ENCODE measurements at places on chromosomes 11 and 22. TPM values are rescaled to one million over a fixed set of nuclear protein-coding genes. Genes with fewer than 3 reads are reported as not detected.

DNA sequence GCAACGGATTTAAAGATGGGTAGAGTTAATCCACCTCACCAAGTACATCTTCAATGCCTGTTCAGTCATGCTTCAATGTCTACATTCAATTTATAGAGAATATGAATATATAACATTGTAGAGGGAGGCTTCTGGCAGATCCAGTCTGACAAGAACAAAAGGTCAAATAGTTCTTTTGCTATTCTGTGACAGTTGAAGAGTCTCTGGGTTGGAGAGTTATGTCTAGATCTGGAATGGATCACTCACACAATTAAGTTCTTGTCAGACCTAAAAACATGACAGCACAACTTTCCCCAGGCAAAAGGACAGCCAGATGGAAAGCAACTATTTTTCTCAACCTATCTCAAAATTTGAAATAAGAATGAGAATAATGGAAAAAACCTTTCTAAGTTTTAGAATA is 15.3 kb upstream of the GAB2 start:
- DNase-seq, result no peak

CCDC89 gene
- not detected for total RNA-seq

- DNase-seq, result no peak
Measured at GRCh38 chr11:86902345-86902744, 52.9 kb downstream of the FZD4 start.

GRCh38 chr22:47295226-47295901 is 532.9 kb downstream of the TBC1D22A start:
- DNase-seq, result no peak

DNA sequence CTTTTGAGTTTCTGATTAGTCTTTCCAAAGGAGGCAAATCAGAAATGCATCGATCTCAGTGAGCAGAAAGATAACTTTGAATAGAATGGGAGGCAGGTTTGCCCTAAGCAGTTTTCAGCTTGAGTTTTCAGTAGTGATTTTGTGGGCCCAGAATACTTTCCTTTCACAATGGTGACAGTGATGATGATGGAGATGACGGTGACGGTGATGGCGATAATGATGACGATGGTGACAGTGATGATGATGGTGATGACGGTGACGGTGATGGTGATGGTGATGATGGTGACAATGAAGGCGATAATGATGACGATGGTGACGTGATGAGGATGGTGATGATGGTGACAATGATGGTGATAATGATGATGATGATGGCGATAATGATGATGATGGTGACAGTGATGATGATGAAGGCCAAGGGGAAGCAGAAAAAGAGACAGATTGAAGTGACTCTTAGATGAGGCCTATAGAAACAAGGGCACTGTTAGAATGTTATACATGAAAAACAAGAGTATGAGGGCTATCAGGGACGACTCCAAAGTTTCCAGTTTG is 153.4 kb upstream of the B3GAT1 start:
- DNase-seq, result no peak

- no peak for DNase-seq
Measured at GRCh38 chr11:12189543-12190235, 79.3 kb downstream of the MICAL2 start.

DNA sequence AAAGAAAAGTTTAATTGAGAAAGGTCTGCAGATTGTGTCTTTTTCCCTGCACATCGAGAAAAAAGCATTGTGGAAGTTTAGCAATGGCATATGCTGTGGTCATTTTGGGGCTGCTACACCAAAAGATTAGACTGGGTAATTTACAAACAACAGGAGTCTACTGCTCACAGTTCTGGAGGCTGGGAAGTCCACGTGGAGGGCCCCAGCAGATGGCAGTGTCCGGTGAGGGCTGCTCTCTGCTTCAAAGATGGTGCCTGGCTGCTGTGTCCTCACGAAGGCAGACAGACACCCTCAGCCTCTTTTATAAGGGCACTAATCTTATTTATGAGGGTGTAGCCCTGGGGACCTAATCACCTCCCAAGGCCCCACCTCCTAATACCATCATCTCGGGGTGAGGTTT is 21.1 kb downstream of the PHF21B start:
- DNase-seq, result no peak

DNA sequence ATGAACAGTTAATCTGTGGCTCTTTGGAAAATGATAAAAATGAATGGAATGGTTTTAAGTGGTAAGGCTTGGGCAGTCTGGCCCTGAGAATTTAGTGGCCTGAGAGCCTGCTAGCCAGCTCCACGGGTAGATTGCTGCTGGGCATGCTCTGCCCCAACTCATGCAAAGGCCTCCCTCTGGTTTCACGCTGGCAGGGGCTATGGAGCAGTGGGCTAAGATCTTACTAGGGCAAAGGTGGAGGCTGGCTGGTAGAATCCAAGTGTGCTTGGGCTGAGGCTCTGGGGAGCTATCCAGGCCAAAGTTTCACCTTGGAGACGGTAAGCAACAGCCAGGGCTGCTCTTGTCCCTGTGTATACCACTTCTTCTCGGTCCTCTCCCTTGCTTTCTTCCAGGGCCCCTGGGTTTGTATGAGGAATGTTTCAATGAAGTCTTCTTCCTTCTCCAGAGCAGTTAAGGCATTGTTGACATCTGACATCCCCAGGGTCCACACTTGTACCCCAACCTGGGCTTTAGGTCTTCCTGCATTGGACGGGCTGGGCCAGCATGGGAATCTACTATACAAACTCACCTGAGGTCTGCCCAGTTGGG is 27.4 kb downstream of the UBE2L3 start:
- no peak for DNase-seq

GRCh38 chr11:70739811-70740487 is 341.6 kb downstream of the CTTN start:
- no peak for DNase-seq

DKK3 gene
- total RNA-seq, result 67.3 TPM

- no peak for DNase-seq
Measured at GRCh38 chr11:131534611-131535010, 164.2 kb downstream of the NTM start.

- no peak for DNase-seq
Measured at GRCh38 chr11:66126064-66126463, 56.0 kb downstream of the PACS1 start.

FAM111B gene
- total RNA-seq, result 7.5 TPM

GRCh38 chr11:35218956-35219355 is 80.0 kb downstream of the CD44 start:
- DNase-seq, result no peak

NRIP3 gene
- total RNA-seq, result 4.5 TPM

- DNase-seq, result no peak
Measured at GRCh38 chr11:11626128-11626527, 4.3 kb upstream of the GALNT18 start.

C22orf42 gene
- not detected for total RNA-seq

DNA sequence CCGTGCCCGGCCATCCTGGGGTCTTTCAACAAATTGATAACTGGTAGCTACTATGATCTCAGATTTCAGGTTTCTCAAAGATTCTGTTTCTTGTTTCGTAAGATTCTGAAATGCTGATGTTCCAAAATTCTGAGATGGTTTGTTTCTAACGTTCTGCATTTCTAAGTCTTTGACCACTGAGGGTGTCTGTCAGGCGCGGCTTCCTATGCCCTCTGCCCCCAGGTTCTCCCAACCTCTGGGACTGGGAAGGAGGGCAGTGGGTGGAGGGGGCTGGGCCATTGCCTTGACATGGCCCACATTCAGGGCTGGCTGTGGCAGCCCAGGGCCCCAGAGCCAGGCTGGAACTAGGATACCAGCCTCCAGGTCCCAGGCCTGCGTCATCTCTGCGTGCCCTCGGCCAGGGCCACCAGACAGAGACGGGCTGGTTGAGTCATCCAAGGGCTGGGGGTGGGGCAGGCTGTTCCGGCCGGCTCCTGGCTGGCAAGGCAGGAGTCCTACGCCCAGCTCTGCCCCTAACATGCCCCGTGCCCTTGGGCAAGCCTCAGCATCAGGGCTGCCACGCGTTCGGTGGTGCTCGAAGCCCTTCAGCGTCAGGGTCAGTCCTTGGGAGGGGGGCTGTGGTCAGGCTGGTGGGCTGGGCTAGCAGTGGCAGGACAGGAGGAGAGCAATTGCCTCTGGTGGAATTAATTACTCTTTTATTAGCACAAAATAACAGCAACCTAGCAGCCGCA is 5.2 kb downstream of the TMEM134 start:
- DNase-seq, result peak; percentile 81

TRPM5 gene
- total RNA-seq, result not detected

- no peak for DNase-seq
Measured at GRCh38 chr11:73053964-73054363, 88.2 kb downstream of the FCHSD2 start.

- DNase-seq, result no peak
Measured at GRCh38 chr22:25051073-25051472, 98.6 kb downstream of the KIAA1671 start.

GRCh38 chr11:73667891-73668290 is 21.5 kb downstream of the PLEKHB1 start:
- no peak for DNase-seq

DNA sequence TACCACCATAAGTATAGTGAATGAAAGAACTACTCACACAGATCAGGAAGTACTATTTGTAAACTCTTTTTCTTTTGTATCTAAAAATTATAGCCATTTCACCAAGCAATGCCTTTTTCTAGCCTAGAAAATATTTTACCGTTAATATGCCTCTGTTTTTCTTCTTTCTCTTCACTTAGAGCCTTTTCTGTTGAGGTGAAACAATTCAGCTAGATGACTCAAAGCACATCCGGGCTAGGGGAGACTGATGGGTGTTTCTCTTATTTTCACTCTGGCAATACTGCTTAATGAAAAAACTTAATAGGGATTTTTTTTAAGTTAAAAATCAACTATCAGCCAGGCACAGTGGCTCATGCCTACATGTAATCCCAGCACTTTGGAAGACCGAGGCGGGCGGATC is 93.3 kb downstream of the SGSM3 start:
- no peak for DNase-seq

FXYD6 gene
- not detected for total RNA-seq

DNA sequence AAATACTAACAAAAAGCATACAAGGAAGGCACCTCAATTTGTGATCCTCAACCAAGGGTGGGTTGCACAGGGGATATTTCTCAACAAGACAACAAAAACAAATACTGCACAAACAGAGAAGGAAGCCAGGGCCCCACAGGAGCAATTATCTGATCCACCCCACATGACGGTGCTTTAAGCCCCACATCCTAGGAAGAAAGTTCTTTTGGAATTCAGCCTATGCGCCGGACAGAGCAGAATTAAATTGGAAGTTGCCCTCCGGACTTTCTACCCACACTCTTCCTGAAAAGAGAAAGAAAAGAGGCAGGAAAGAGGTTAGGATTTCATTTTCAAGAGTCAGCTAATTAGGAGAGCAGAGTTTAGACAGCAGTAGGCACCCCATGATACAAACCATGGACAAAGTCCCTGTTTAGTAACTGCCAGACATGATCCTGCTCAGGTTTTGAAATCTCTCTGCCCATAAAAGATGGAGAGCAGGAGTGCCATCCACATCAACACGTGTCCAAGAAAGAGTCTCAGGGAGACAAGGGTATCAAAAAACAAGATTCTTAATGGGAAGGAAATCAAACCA is 40.6 kb downstream of the OSBP start:
- no peak for DNase-seq

DNA sequence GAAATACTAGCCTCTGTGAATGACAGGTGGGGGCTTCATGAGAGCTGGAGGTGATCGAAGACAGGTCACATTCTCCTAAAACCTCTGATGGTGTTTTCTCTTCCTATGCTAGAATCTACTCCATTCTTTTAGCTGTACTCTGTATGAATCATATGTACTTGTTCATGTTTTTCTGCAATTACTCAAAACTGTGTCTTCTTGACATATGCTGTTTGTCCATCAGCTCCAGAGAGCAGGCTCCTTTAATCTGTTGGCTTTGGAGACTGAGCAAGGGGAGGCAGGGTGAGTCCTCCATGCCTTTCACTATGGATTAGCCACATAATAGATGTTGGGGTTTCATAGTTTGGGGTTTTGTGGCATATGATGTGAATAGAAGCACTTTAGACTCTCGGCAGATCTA is 598.8 kb downstream of the NTM start:
- DNase-seq, result no peak

DNA sequence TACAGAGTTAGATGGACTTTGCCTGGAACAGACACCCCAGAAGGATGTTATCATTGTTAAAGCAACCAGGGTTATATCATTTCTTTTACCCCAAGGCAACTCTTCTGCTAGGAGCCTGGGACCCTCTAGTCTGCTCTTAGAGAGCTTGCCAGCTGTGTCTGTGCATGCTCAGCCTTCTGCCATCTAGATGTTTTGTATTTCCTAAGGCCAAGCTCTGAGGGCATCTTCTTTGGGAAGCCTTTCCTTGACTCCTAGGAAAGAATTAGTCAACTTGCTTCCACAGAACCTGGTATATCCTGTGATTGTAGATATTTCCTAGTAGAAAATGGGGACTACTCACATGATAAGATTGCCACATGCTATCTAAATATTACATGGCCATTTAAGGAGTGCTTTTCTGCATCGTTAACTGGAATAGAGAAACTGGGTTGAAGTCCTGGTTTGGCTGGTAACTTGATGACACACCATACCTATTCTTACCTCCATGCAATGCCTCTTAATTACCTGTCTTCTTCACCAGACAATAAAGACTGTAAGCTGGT is 87.6 kb downstream of the STIM1 start:
- no peak for DNase-seq

DNA sequence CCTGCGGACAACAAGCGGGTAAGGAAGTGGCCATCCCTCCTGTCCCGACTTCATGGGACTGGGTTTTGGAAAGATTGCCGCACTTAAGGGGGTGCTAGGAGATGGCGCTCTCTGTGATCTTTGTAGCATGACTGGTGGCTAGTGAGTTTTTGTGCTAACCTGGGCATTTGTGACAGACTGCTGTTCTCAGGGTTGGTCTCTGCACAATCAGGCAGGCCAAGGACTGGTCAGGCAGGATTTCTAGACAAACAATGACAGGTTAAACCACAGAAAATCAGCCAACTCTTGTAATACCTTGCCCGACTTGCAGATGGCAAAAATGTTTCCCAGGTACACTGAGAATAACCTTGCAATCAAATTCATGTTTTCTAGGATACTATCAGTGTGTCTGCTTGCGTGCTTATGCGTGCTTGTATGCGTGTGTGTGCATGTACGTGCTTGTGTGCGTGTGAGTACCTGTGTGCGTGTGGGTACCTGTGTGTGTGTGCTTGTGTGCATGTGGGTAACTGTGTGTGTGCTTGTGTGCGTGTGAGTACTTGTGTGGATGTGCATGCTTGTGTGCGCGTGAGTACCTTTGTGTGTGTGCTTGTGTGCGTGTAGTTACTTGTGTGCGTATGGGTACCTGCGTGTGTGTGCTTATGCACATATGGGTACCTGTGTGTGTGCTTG is 25.6 kb upstream of the SORL1-AS1 start:
- DNase-seq, result no peak

GRCh38 chr11:12827929-12828812 is 153.9 kb downstream of the TEAD1 start:
- DNase-seq, result peak; percentile 83

KCTD14 gene
- 10.0 TPM for total RNA-seq

NXPE4 gene
- not detected for total RNA-seq

- DNase-seq, result no peak
Measured at GRCh38 chr11:71334191-71334590, 81.8 kb upstream of the SHANK2 start.

PELI3 gene
- 16.7 TPM for total RNA-seq

- no peak for DNase-seq
Measured at GRCh38 chr11:130431801-130432200, 3.4 kb upstream of the ADAMTS8 start.

GRCh38 chr11:122430490-122430889 is 225.0 kb upstream of the UBASH3B start:
- DNase-seq, result no peak

BIK gene
- 27.0 TPM for total RNA-seq

- DNase-seq, result no peak
Measured at GRCh38 chr11:69002570-69003231, 10.3 kb downstream of the MRGPRF start.

SOX10 gene
- total RNA-seq, result not detected

GRCh38 chr11:10366568-10367331 is 61.9 kb downstream of the ADM start:
- DNase-seq, result peak; percentile 92

SPA17 gene
- 7.3 TPM for total RNA-seq

All from Caki2 (cell line).